ENCODE measurements at places on chromosomes 3 and 15.

DNA sequence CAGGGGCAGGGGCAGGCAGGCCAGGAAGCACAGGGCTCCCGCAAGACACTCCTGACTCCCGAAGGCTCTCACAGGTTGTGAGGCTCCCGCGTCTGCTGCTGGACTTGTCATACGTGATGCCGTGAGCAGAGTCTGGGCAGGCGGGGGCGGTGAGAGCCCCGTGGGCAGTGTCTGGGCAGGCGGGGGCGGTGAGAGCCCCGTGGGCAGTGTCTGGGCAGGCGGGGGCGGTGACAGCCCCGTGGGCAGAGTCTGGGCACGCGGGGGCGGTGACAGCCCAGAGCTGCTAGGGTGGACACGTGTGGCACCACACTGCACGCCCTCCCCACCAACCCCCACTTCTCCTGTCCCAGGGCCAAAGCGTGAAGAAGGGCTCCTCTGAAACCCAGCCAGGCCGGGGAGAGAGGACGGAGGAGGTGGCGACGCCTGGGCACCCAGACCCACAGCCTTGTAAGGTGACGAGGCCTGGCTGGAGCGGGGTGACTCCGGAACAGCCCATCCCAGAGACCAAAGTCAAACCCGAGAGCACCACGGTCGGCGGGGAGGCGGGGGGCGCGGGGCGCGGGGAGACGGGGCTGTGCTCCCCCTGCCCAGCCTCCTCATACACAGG lies 35.0 kb downstream of the TNK2 start:
- no peak for DNase-seq

GRCh38 chr3:39106851-39107387 lies 508 bp downstream of the GORASP1 start:
- no peak for DNase-seq

- DNase-seq: no peak
These were observed 1.9 kb upstream of the MITF start for GRCh38 chr3:69737392-69737791.

DNA sequence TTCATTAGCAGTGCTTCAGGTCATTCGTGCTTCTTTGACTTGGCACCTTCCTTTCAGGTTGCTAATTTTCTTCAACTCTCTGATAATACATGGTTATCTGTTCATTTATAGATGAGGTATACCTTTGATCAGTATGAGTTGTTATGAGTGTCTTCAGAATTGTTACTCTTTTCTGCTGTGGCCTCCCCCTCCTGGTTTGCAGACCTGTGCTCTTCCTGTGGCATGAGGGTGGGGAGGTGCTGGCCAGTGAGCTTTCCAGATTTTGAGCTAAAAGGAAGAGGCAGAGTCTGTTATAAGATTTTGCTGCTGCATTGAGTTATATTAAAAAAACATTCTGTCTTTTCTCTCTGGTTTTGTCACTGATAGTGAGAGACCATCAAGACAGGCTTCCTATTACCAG lies 30.8 kb upstream of the GOLGA6L9 start:
- no peak for DNase-seq

- DNase-seq: no peak
These were observed 33.3 kb downstream of the ZMAT3 start for GRCh38 chr3:179038216-179038898.

All from NCI-H1694 (cell line).